Calu3 (cell line): ENCODE measurements at places on chromosomes 12 and 14. TPM values are rescaled to one million over a fixed set of nuclear protein-coding genes. Genes with fewer than 3 reads are reported as not detected.

The PCED1B gene
- total RNA-seq: 2.1 and 4.1 TPM in 2 replicates

The RTL1 gene
- total RNA-seq: 0.12 and 0.24 TPM in 2 replicates

The DDN gene
- total RNA-seq: 0.12 and 0.21 TPM in 2 replicates

The XPOT gene
- total RNA-seq: 125 and 140 TPM in 2 replicates

The NKX2-1 gene
- total RNA-seq: not detected in 2 replicates

The GPR137C gene
- total RNA-seq: 2.0 and 2.3 TPM in 2 replicates

The TAS2R7 gene
- total RNA-seq: not detected in 2 replicates

The SERPINA9 gene
- total RNA-seq: not detected in 2 replicates

The LRFN5 gene
- not detected in 2 replicates for total RNA-seq

- no peak for DNase-seq
- peaks cover 11% of the 10 kb centered on the region for H3K36me3 ChIP-seq
- no peak overlapping the region for H3K4me3 ChIP-seq
- no peak overlapping the region for H3K27ac ChIP-seq
- H3K4me1 ChIP-seq: no peaks in the 10 kb centered on the region
These were observed 129.4 kb downstream of the PELI2 start for GRCh38 chr14:56247495-56248200.

- no peak for DNase-seq
- no peak overlapping the region for H3K4me3 ChIP-seq
- H3K4me1 ChIP-seq: peaks cover 13% of the 10 kb centered on the region
- H3K36me3 ChIP-seq: no peaks in the 10 kb centered on the region
- peak overlapping the region; percentile 15 for H3K27ac ChIP-seq
These were observed 878.1 kb downstream of the C12orf50 start for GRCh38 chr12:87150969-87151662.

GRCh38 chr14:96158735-96159134 lies 45.9 kb upstream of the BDKRB2 start:
- no peak overlapping the region for H3K4me3 ChIP-seq
- no peak overlapping the region for H3K27ac ChIP-seq
- no peaks in the 10 kb centered on the region for H3K36me3 ChIP-seq
- peaks cover 20% of the 10 kb centered on the region for H3K4me1 ChIP-seq

GRCh38 chr12:89920866-89921265 lies 212.2 kb upstream of the ATP2B1 start:
- peaks cover 17% of the 10 kb centered on the region for H3K4me1 ChIP-seq
- no peak overlapping the region for H3K27ac ChIP-seq
- DNase-seq: no peak
- no peaks in the 10 kb centered on the region for H3K36me3 ChIP-seq
- H3K27me3 ChIP-seq: no peaks in the 10 kb centered on the region
- no peak overlapping the region for H3K4me3 ChIP-seq

DNA sequence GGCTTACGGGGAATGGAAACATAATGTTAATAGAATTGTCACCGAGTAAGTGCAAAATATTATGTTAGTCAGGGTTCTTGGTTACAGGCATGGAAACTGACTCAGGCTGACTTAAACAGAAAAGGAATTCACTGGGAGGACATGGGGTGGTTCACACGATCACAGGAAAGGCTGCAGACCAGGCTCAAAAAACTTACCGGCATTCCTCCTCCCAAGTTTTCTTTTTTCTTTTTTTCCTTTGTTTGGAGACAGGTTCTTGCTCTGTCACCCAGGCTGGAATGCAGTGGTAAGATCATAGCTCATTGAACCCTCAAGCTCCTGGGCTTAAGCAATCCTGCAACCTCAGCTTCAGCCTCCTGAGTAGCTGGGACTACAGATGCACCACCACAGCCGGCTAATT lies 11.9 kb upstream of the UBE2N start:
- H3K4me1 ChIP-seq: no peaks in the 10 kb centered on the region
- no peaks in the 10 kb centered on the region for H3K36me3 ChIP-seq
- DNase-seq: no peak
- H3K27ac ChIP-seq: no peak overlapping the region
- H3K4me3 ChIP-seq: no peak overlapping the region
- no peaks in the 10 kb centered on the region for H3K27me3 ChIP-seq

- H3K4me1 ChIP-seq: peaks cover 22% of the 10 kb centered on the region
- peaks cover 16% of the 10 kb centered on the region for H3K27me3 ChIP-seq
- peak overlapping the region; percentile 77 for H3K4me3 ChIP-seq
- DNase-seq: peak; percentile 91
- peaks cover 37% of the 10 kb centered on the region for H3K36me3 ChIP-seq
These were observed 28.4 kb upstream of the GPR132 start for GRCh38 chr14:105093431-105094192.

DNA sequence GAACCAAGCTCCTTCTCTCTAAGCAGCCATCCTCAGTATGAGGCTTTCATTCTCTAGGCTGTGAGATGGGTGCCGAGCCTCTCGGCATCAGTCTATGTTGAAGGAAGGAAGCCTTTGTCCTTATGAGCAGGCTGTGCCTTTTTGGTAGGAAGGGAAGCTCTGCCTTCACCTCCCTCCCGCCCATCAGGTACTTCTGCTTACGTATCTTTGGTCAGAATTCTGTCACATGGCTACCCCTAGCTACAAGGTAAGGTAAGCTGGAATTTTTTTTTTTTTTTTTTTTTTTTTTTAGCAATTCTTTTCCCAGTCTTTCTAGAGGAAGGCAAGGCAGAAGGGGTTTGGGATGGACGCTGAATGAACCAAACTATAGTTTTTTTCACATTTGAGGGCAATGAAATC lies 16.9 kb downstream of the BATF start:
- no peak for DNase-seq
- H3K4me1 ChIP-seq: peaks cover 31% of the 10 kb centered on the region
- no peak overlapping the region for H3K27ac ChIP-seq
- H3K4me3 ChIP-seq: no peak overlapping the region

GRCh38 chr14:64723691-64724577 lies 19.7 kb downstream of the PLEKHG3 start:
- H3K27ac ChIP-seq: no peak overlapping the region
- peaks cover 59% of the 10 kb centered on the region for H3K4me1 ChIP-seq
- no peaks in the 10 kb centered on the region for H3K27me3 ChIP-seq
- no peak overlapping the region for H3K4me3 ChIP-seq
- DNase-seq: no peak

GRCh38 chr14:64119500-64119899 lies 174.7 kb downstream of the ESR2 start:
- H3K27me3 ChIP-seq: no peaks in the 10 kb centered on the region
- no peaks in the 10 kb centered on the region for H3K4me1 ChIP-seq

DNA sequence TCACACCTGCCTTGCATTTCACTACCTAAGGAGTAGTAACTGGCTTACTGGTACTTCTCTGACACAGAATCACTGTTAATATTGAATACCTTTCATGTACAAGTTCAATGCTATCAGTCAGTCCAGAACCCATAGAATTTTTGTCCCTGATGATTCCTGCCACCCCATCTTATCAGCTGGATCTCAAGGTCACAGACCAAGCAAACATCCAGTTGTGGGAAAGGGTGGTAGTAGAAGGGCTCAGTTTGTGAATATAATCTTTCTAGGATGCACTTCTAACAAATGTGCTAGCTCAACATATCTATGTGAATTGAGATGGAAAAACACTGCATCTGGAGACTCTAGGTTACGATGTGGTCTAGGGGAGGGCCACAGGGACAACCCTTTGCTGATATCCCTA lies 14.1 kb downstream of the PPP1CC start:
- no peak for DNase-seq
- peaks cover 27% of the 10 kb centered on the region for H3K4me1 ChIP-seq
- peaks cover 83% of the 10 kb centered on the region for H3K36me3 ChIP-seq
- no peak overlapping the region for H3K4me3 ChIP-seq
- H3K27ac ChIP-seq: no peak overlapping the region
- no peaks in the 10 kb centered on the region for H3K27me3 ChIP-seq

DNA sequence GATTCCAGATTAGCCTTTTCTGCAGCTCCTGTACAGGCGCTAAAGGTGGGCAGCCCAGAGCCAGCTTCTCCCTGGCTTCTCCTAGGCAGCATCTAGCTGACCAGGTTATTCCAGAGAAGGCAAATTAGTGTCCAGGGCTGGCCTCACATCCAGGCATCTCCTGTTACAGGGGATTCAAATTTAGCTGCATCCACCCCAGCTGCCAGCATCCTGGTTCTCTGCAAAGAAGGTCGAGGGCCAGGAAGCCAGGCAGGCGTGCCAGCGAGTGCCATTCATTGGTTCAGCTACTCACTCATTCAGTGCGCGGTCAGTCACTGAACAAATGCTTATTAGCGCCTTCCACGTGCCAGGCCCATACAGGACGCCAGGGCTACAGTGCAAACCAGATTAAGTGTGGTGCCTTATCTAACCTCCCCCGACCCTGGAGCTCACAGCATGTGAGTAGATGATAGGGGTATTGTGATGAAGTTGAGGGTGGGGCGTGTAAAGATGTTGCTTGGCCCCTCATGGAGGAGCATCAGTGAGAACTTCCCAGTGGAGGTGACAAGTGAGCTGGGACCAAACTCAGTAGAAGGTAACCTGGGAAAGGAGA lies 15.7 kb upstream of the FAM222A start:
- no peak for DNase-seq
- no peak overlapping the region for H3K4me3 ChIP-seq
- no peak overlapping the region for H3K27ac ChIP-seq
- no peaks in the 10 kb centered on the region for H3K4me1 ChIP-seq

- H3K4me3 ChIP-seq: peak overlapping the region; percentile 75
- H3K27me3 ChIP-seq: peaks cover 23% of the 10 kb centered on the region
- peaks cover 15% of the 10 kb centered on the region for H3K4me1 ChIP-seq
- peaks cover 17% of the 10 kb centered on the region for H3K36me3 ChIP-seq
- DNase-seq: peak; percentile 77
These were observed 25.6 kb upstream of the MAP1LC3B2 start for GRCh38 chr12:116533343-116534251.

DNA sequence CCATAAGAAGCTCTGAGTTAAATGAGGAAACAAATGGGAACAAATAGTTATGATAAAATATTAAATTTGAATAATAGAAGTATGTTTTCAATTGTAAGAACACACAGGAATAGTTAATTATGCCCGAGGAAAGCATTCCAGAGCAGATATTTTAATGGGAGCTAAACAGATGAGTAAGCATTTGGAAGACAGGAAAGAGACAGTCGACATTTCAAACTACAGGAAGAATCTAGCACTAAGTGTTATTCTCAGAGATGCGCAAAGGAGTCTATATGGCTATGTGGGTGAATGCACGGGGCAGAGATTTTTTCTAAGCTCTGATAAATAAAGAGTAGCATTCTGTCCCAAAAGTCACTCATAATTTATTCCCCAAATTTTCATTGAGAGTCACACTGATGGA lies 64.5 kb upstream of the SSTR1 start:
- no peak overlapping the region for H3K4me3 ChIP-seq
- no peak overlapping the region for H3K27ac ChIP-seq
- peaks cover 9% of the 10 kb centered on the region for H3K4me1 ChIP-seq
- H3K36me3 ChIP-seq: no peaks in the 10 kb centered on the region

GRCh38 chr14:93146119-93146518 lies 30.4 kb upstream of the ITPK1 start:
- H3K36me3 ChIP-seq: no peaks in the 10 kb centered on the region
- H3K27me3 ChIP-seq: no peaks in the 10 kb centered on the region
- DNase-seq: no peak
- no peak overlapping the region for H3K27ac ChIP-seq
- H3K4me1 ChIP-seq: peaks cover 16% of the 10 kb centered on the region

GRCh38 chr14:70987041-70987440 lies 79.8 kb downstream of the PCNX1 start:
- no peak overlapping the region for H3K27ac ChIP-seq
- H3K4me1 ChIP-seq: no peaks in the 10 kb centered on the region
- no peak overlapping the region for H3K4me3 ChIP-seq

GRCh38 chr12:10802587-10802986 lies at the start of gene TAS2R7:
Gene TAS2R7, minus strand, starts transcription at chr12:10802627. Its CDS starts 57 bp downstream, at chr12:10802570.
- no peak for DNase-seq
- H3K4me1 ChIP-seq: no peaks in the 10 kb centered on the region
- no peaks in the 10 kb centered on the region for H3K36me3 ChIP-seq
- H3K27me3 ChIP-seq: no peaks in the 10 kb centered on the region

- no peaks in the 10 kb centered on the region for H3K27me3 ChIP-seq
- H3K27ac ChIP-seq: peak overlapping the region; percentile 63
- H3K4me1 ChIP-seq: peaks cover 25% of the 10 kb centered on the region
- peaks cover 34% of the 10 kb centered on the region for H3K36me3 ChIP-seq
- peak overlapping the region; percentile 97 for H3K4me3 ChIP-seq
These were observed 2.3 kb downstream of the SNAPC1 start for GRCh38 chr14:61764342-61765122.

- H3K27me3 ChIP-seq: peaks cover 9% of the 10 kb centered on the region
- no peaks in the 10 kb centered on the region for H3K36me3 ChIP-seq
- no peak overlapping the region for H3K27ac ChIP-seq
- H3K4me3 ChIP-seq: no peak overlapping the region
- no peaks in the 10 kb centered on the region for H3K4me1 ChIP-seq
These were observed 51.4 kb downstream of the ZFP36L1 start for GRCh38 chr14:68741477-68741791.

- H3K27me3 ChIP-seq: no peaks in the 10 kb centered on the region
- DNase-seq: no peak
- H3K4me1 ChIP-seq: no peaks in the 10 kb centered on the region
- no peak overlapping the region for H3K27ac ChIP-seq
- H3K4me3 ChIP-seq: no peak overlapping the region
- no peaks in the 10 kb centered on the region for H3K36me3 ChIP-seq
These were observed 33.1 kb downstream of the DAAM1 start for GRCh38 chr14:59221568-59221967.

GRCh38 chr14:22052795-22053194 lies 379.2 kb upstream of the OR4E1 start:
- H3K27ac ChIP-seq: no peak overlapping the region
- H3K27me3 ChIP-seq: peaks cover 95% of the 10 kb centered on the region
- H3K4me1 ChIP-seq: no peaks in the 10 kb centered on the region
- DNase-seq: no peak
- H3K4me3 ChIP-seq: no peak overlapping the region

DNA sequence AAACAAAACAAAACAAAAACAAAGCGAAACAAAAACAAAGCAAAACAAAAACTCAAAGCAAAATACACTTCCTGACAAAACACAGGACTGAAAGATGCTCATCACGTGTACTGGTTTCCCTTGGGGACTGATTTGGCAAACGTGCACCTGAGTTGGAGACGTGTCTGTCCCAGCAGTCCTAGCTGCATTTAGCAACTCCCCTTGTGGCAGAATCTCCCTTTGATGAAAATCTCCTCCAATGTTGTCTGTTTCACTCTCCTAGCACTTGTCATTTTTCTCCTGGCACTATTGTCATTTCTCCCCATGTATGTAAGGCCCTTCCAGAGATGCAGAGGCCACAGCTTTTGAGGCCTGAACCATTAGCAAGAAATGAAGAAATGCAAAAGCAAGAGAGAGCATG lies 6.8 kb upstream of the SLC24A4 start:
- H3K4me3 ChIP-seq: no peak overlapping the region
- H3K4me1 ChIP-seq: no peaks in the 10 kb centered on the region
- no peak for DNase-seq
- no peaks in the 10 kb centered on the region for H3K36me3 ChIP-seq
- no peak overlapping the region for H3K27ac ChIP-seq

- peaks cover 18% of the 10 kb centered on the region for H3K4me1 ChIP-seq
- peak; percentile 76 for DNase-seq
- no peaks in the 10 kb centered on the region for H3K36me3 ChIP-seq
- no peaks in the 10 kb centered on the region for H3K27me3 ChIP-seq
- H3K27ac ChIP-seq: no peak overlapping the region
- no peak overlapping the region for H3K4me3 ChIP-seq
These were observed 34.6 kb downstream of the SPRING1 start for GRCh38 chr12:116703214-116703795.
